ENCODE measurements at places on chromosomes 11 and 22.

- no peak for DNase-seq
Observed at GRCh38 chr11:34680918-34681586, 60.2 kb downstream of the EHF start.

- no peak for DNase-seq
Observed at GRCh38 chr11:60899046-60899936, 7.1 kb downstream of the PRPF19 start.

DNA sequence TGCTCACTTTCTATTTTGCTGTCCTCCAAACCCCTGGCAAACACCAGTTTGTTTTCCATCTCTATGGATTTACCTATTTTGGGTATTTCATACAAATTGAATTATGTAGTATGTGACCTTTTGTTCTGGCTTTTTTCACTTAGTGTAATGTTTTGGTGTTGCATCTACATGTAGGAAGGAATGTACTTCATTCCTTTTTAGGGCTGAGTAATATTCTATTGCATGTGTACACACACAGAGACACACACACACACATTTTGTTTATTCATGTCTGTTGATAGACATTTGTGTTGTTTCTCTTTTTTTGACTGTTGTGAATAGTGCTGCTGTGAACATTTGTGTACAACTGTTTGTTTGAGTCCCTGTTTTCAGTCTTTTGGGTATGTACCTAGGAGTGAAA, 90.4 kb downstream of the UVRAG start:
- DNase-seq = no peak

DNA sequence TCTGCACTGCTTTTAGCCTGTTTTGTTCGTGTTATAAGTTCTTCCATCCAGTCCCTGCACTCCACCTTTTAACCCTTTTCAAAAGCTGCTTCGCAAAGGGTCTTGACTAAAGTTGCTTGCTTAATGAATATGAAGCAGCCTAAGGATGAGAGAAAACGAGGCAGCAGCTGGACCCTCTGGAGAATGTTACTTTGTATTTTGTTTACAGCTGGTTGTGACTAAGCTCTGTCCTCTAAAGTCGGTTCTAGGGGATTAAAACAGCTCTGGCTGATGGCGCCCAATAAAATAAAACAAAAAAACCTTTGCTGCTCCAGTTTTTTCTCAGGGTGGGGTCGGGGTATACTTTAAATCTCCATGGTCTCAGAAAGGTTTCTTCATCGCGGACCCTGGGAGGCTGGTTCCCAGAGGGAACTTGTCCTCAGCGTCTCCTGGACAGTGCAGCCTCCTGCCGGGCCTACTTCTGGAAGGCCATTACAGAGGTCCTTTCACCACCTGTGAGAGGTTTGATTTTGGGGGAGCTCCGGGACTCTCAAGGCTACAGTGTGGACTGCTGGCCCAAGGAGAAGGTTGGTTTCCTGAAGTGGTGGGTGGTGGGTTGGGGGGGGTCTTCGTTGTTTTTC, 836 bp upstream of the RBM4 start:
- DNase-seq = no peak

DNA sequence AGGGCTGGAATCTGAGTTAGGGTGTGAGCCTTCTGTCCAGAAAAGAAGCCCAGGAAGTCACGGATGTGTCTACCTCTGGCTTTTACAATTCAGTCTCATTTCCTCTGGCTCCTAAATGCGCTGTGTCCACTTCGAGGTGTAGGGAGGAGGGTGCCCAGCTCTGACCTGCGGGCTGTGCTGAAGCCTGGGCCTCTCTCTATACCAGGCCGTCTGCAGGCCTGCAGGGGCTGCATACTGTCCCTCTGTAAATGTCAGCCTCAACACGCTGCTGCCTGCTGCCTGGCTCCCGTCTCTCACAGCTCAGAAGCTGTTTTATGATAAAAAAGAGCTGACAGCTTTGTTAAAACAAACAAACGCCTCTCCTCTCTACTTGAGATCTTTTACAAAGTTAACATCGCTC, 14.5 kb downstream of the ARVCF start:
- no peak for DNase-seq

GRCh38 chr22:37309211-37310074, 27.1 kb downstream of the CYTH4 start:
- DNase-seq = peak; percentile 46

- DNase-seq = no peak
Observed at GRCh38 chr11:32056438-32056837, 34.4 kb upstream of the RCN1 start.

- no peak for DNase-seq
Observed at GRCh38 chr22:49040754-49041467, 786.8 kb downstream of the BRD1 start.

- no peak for DNase-seq
Observed at GRCh38 chr22:27720860-27721259, 80.7 kb downstream of the MN1 start.

DNA sequence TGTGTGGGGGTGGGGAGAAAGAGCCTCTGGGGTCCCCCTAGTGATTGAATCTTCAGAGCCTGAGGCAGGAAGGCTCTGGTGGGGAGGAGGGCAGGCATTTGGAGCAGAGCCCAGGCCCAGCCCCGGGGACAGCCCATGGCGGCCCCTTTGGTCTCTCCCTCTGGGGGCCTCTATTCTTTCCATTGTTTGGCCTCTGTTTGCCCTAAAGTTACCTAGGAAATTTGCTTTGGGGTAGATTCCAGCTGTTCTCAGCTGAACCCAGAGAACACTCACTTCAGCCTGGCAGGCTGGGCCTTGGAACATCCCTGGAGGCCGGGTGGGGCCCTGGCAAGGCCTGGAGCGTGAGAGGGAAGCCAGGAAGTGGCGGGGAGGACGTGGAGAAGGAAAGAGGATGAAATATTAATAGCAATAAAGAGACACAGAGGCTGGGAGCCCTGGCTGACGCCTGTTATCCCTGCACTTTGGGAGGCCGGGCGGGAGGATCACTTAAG, 22.9 kb upstream of the A4GALT start:
- DNase-seq = no peak

DNA sequence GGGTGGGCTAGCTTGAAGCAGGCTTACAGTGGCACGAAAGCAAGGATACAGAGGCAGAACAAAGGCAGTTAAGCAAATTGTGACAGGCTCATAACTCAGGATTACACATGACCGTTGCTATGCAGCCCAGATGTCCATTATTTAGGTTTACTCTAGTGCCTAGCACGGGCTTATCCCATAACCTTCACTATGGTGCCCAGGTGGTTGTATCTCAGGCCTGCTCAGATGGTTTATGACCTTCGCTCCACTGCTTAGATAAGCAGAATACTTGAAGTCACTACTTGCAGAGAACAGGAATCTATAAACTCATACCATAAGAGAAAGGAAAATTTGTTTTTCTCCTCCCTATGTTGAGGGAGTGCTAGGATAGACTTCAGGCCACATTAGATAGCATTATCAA, 9.0 kb downstream of the OR6M1 start:
- no peak for DNase-seq

DNA sequence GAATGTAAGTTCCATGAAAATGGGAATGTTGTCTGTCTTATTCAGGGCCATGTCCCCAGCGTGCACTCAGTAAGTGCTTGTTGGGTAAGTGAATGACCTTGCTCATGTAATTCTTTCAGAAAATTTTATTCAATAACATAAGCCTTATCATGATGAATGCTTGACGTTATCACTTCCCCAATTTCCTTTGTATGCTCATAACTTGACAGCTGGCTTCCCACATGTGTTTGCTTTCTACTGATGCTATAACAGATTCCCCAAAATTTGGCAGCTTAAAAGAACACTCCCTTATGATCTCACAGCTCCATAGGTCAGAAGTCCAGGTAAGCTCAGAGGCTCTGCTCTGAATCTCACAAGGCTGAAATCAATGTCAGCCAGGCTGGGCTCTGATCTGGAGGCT, 155.8 kb upstream of the POU2AF2 start:
- no peak for DNase-seq

GRCh38 chr22:49883294-49883640, 29.6 kb downstream of the ZBED4 start:
- no peak for DNase-seq

- DNase-seq = no peak
Observed at GRCh38 chr11:35065566-35065965, 73.4 kb upstream of the CD44 start.

DNA sequence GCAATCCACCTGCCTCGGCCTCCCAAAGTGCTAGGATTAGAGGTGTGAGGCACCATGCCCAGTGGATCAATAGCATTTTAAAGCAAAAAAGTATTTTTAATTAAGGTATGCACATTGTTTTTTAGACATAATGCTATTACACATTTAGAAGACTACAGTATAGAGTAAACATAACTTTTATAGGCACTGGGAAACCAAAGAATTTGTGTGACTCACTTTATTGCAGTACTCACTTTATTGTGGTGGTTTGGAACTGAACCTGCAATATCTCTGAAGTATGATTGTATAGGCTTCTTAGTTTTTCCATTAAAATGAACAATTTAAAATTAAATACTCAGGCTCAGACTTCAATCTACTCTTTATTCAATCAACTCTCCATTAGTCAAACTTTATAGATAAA, 17.5 kb upstream of the CD3E start:
- no peak for DNase-seq

DNA sequence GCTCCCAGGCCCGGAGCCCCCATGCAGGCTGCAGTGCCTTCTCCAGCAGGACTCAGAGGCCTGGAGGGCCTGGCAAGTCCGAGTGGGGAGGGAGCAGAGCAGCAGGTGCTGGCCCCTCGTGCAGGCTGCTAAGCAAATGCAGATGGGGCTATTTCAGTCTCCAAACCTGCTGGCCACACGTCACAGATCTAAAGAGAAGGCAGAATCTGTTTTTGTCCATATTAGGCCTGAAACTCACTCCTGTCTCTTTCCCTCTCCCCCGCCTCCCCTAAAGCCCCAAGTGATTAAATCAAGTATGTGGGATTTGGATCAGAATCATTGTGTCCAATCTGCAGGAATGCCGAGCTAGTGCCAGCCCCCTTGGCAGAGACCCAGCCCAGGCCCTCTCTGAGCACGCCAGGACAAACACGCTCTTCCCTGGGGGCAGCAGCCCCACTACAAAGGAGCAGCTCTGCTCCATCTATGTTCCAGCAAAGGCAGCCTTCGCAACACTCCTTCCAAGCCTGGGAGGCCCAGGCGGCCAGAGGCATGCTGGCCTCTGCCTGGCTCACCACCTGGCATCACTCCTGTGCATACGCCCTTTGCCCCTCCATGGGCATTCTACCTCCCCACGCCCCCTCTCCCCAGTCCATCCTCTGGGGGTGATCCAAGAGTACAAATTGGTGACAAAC, 26.5 kb downstream of the RPL27A start:
- DNase-seq = no peak

- no peak for DNase-seq
Observed at GRCh38 chr11:33377412-33378370, 120.5 kb downstream of the HIPK3 start.

- DNase-seq = no peak
Observed at GRCh38 chr22:44256556-44257485, 55.9 kb downstream of the SHISAL1 start.

- DNase-seq = no peak
Observed at GRCh38 chr11:104161751-104162450, 2.0 kb downstream of the PDGFD start.

DNA sequence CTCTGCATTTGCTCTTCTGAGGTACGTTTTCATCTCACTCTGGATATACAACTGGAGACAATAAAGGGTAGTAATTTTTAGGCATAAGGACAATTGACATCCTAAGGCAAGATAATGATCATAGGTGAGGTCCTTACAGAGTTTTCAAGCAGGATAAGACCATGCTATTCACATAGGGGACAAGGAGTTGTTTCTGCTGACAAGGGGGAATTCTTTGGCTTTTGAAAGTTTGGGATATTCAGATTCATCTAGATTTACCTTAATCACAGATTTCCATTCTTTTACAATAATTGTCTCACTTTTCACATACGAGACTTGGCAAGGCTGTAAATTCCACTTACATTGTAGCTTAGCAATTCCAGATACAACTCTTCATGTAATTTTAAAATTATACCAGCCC, 256.2 kb downstream of the AASDHPPT start:
- no peak for DNase-seq

DNA sequence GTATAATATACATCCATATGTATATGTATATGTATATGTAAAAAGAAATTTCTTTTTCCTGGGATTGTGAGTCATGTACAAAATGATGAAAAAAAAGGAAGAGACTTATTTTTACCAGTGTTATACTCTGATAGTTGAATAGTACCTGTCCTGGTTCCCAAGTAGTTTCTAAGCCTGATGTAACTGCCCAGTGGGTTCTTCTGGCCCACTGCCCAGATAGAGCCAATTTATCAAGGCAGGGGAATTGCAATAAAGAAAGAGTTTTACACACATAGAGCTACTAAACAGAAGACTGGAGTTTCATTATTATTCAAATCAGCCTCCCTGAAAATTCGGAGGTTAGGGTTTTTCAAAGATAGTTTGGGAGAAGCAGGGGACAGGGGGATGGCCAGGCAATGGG, 29.1 kb upstream of the NARS2 start:
- no peak for DNase-seq

GRCh38 chr11:26622181-26622580, 50.1 kb upstream of the MUC15 start:
- no peak for DNase-seq

DNA sequence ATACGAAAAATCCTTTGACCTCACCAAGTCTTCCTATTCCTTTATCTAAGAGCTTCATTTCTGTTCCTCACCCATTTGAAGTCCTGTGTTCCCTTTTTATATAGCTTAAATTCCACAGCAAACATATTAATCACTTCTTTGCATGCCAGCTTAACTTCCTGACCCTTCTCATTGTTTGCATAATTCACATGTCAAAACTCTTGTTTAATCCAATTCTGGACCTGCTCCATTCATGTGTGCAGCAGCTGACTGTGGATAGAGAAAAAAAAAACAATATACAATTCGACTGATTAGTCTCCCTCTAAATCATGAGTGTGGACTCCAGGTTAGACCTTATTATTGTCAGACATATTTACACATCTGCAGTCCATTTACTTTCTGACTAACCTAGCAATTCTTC, 991.2 kb upstream of the TENM4 start:
- DNase-seq = no peak

DNA sequence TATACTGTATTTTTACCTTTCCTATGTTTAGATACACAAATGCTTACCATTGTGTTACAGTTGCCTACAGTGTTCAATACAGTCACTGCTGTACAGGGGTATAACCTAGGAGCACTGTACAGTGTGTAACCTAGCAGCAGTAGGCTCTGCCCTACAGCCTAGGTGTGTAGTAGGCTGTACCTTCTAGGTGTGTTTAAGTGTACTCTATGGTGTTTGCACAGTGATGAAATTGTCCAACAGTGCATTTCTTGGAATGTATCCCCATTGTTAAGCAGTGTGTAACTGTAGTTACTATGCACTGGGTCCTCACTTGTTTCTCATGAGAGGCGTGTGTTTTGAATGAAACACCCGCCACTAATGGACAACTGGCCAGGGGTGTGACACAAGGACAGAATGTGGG, 269.0 kb downstream of the OPCML start:
- no peak for DNase-seq

DNA sequence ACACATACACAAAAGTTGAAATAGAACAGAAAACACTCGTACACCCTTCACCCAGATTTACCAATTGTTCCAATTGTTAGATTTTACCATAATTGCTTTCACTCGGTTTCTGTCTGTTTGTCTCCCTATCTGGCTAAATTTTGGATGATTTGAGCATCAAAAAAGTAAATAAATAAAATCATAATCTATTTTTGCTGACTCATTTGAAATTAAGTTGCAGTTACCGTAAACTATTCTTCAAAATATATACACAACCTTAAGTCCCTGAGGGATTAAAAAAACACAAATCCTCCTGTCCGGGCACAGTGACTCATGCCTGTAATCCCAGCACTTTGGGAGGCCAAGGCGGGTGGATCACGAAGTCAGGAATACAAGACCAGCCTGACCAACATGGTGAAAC, 81.3 kb upstream of the SYT9 start:
- no peak for DNase-seq

GRCh38 chr11:2298795-2299761, 2.6 kb downstream of the C11orf21 start:
- no peak for DNase-seq
